ENCODE measurements at places on chromosomes 1 and 21.

GRCh38 chr1:207993477-207994445 is 82.8 kb upstream of the CD34 start:
- DNase-seq = no peak

DNA sequence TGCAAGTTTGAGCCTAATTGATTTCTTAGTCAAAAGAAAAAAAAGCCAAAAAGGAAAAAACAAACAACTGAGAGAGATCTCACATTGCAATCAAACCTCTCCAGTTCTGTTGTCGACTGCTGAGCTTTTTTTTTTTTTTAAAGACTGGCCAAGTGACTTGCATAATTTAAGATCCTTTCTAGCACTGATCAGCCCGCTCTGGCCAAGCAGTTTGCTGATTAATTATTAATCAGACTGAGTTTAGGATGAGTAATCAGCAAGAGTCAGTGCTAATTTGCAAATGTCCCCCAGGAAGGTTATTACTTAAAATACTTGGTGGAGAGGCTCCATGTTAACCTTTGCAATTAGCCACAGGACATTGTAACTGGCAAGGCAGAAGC is 39.3 kb downstream of the HMGB4 start:
- DNase-seq = no peak

GRCh38 chr1:183986941-183987340 is 50.6 kb downstream of the COLGALT2 start:
- no peak for DNase-seq

GRCh38 chr1:186473047-186473446 is 12.1 kb upstream of the PDC start:
- no peak for DNase-seq

- DNase-seq = no peak
These were observed 7.0 kb downstream of the LRRC3 start for GRCh38 chr21:44462086-44462833.

GRCh38 chr1:110620686-110621085 is 14.5 kb upstream of the KCNA2 start:
- DNase-seq = no peak

- no peak for DNase-seq
These were observed 69.5 kb upstream of the ERRFI1 start for GRCh38 chr1:8095584-8095983.

- peak; percentile 6 for DNase-seq
These were observed 30.8 kb downstream of the GORAB start for GRCh38 chr1:170562646-170563338.

DNA sequence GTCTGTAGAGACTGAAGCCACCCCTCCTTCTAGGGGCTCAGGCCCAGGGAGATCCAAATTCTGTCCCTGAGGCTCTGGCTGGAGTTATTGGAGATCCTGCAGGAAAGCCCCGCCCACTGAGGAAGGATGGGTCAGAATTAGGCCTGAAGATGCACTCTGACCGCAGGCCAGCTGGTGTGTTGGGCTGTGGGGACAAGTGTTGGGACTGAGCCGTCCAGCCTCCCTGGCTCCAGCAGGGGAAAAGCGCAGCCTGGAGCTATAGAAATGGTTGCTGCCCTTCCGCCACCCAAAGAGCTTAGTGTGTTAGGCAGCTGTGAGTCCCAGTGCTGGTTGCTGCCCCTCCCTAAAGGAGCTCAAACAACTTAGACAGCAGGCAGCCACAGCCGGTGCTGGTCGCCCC is 33.0 kb upstream of the PRRX1 start:
- no peak for DNase-seq

GRCh38 chr1:60681095-60681860 is 401.1 kb upstream of the NFIA start:
- no peak for DNase-seq

DNA sequence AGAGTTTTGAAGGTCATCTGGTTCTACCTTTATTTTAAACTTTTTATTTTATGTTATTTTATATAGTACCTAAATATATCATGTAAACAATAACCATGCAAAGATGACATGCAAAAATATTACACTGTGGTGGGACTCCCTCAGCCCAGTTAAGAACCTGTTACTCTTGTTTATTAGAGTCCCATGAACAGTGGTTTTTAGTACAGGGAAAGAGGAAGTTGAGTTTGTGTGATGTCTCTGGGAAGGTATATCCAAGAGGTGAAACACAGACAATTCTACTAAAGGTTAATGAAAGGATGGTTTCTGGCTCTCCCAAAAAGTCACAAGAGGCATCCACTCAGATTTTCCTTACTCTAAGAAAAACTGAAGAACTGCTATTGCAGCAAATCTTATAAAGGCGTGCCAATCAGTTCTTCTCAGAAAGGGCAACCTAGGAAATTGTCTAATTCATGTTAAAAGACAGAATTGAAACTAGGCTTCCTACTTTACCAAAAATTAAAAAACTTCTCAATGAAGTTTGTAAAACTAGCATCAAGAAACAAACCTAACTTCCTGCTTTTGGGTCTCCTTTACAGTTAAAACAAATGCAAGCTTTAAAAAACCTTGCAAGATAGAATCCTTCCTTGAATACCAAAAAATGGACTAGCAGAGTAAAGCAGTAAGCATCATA is 19.9 kb downstream of the GFI1 start:
- no peak for DNase-seq

GRCh38 chr1:78834201-78834741 is 172.3 kb downstream of the ADGRL4 start:
- DNase-seq = no peak

DNA sequence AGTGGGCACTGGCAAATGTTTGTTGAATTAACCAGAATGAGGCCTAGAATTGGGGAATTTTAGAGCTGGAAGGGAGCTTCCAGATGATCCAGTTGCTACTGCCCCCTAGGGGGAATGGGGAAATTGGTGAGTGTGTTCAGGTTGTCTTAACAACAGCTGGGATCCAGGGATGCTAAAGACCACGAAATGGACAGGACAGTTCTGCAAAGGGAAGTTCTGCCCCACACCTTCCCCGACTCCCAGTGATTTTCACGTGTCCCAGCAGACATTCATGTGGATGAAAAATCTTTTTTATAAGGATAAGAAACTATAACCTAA is 33.9 kb downstream of the TRIM62 start:
- DNase-seq = peak; percentile 16

DNA sequence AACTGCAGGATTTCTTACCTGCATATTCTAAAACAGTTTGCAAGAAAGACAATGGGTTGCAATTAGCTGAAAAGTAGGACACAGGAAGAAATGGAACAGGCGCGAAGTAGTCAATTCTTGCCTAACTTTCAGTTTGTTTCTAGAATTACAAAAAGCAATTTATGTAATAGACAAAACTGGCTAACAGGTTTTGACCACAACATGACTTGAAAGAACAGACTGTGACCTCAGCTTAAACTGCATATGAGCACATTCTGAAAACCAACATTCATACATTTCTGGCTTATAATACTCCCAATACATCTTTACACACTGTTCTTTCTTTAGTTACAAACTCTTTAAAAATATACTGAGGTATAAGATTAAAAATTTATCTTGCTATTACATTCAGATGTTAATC is 405.9 kb upstream of the B3GALT2 start:
- DNase-seq = peak; percentile 35

DNA sequence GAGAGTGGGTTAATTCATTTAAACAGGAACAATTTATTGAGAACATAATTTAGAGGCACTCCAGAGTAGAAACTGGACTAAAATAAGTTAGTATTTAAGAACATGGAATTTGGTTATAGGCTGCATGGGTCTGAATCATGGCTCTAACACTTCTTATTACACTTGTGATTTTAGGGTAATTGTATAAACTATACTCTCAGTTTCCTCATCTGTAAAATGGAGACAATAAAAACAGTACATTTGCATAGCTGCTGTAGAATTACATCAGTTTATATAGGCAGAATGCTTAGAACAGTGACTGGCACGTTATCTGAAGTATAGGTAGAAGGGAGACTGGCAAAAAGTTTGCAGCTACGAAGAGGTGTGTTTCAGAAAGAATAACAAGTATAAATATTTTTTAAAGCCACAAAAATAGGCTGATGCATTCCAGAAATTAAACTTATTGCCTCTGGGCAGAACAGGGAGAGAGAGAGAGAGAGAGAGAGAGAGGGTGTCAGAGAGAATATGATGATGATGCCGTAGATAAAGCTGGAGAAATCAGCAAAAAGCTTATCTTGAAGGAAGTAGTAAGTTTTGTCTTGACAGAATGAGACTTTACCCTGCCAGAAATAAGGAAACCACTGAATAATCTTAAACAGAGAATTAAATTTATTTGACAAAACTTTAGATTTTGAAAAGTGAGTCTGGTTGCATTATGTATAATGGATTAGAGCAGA is 8.1 kb upstream of the OR6K3 start:
- no peak for DNase-seq

DNA sequence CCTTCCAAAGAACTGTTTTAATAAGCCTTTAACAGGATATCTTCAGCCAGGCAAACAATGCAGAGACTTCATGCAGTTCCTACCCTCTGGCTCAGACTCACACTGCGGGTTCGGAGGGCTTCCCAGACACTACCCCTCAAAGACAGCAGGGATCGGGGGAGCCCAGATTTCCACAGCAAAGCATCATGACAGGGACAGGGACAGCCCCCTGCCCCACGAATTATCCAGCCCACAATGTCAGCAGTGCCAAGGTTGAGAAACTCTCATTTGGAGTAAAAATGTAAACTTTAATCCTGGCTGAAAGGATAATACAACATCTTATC is 20.1 kb downstream of the NPHP4 start:
- no peak for DNase-seq

DNA sequence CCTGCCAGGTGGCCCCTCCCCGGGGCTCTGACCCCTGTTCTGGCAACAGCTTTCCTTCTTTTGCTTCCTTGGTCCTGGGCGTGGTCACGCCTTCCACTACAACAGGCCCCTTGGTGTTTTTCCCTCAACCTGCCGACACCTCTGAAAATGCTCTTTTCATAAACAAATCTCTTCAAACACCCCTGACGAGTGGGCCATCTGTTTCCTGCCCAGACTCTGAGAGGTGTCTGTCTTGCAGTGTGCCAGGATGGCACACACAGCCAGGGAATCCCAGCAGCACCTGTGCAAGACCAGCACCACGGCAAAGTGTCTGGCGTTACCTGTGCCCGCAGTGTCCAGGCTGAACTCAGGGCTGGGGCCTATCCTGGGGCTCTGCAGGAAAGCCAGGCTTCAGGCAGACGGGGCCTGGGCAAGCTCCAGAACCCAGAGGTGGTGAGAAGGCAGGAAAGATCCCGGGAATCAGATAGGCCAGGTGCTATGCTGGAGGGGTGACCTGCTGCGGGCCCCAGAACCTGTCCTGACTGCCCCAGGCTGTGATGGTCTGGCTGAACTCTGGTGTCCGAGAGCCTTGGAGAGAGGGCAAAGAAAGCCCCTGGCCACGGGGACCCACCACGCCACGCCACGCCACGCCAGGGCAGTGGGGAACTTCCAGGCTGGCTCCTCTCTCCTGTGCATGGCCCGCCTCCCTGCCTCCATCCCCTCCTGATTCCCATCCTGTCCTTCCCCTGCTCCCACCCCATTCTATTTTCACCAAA is 88.9 kb downstream of the SIK1 start:
- no peak for DNase-seq

- no peak for DNase-seq
These were observed 55.6 kb downstream of the L1TD1 start for GRCh38 chr1:62250126-62250726.

DNA sequence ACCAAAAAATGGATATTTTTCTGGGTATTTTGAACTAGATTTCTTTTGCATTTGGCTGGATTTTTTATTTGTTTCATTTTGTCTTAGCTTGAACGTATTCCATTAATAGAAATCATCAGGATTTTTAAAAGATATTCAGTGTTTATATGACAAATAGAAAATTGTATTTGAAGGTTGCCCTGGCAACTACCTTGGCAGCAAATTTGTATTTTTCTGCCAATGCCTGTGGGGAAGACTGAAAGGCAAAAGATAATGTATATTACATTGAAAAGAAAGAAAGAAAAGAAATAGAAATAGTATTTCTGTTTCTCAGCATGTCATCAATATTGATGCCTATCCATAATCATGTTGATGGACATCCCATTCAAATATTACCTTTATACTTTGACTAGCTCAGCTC is 16.8 kb downstream of the VCAM1 start:
- no peak for DNase-seq

- peak; percentile 61 for DNase-seq
These were observed 38.6 kb upstream of the COX20 start for GRCh38 chr1:244796719-244797406.

DNA sequence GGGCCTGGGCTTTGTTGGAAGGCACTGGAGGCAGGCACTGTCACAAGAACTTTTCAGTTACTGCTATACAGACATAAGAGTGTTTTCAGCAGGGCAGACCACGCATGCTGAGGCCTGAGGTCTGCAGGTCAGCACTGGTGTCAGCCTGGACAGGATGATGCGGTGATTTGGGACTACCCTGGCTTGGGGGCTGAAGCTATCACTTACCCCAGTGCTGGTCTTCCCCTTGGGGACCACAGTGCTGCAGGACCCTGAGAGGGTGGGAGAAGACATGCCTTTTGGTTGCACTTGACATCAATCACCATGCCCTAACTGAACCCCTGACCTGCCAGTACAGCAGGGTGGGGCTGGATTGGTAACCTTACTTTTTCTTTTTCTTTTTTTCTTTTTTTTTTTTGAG is 9.2 kb downstream of the DMRTB1 start:
- no peak for DNase-seq

DNA sequence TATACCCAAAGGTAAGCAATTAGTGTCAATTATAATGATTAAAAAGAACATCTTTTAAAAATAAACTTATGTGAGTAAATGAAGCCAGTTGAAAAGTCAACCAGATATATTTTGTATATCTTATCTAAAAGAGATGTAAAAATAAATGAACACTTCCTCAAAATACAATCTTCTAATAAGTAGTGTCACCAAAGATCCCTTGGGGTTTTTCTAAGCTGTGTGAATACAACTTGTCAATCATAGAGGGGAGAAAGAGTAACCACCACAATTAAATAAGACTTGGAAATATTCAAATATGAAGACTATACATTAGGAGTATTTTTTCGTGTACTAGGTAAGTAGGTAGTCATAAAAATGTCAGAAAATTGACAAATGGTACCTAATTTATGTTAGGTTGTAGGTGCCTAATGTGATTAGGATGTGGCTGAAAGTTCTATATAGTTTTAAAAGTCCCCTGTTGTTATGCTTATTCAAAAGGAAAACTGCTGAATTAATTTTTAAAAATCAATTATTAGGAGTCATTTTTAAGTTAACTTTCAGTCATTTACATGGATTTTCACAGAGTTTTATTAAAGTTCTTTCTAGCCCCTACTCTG is 72.6 kb downstream of the RASAL2 start:
- DNase-seq = no peak

- no peak for DNase-seq
These were observed 283.1 kb downstream of the GRIK1 start for GRCh38 chr21:29656504-29657239.

GRCh38 chr1:41045740-41046139 is 24.2 kb upstream of the SLFNL1 start:
- DNase-seq = no peak

- no peak for DNase-seq
These were observed 1240.7 kb downstream of the BRINP3 start for GRCh38 chr1:189237008-189237407.

GRCh38 chr1:162070825-162071224 is 1.3 kb downstream of the NOS1AP start:
- no peak for DNase-seq

GRCh38 chr1:62142496-62142895 is 52.2 kb upstream of the L1TD1 start:
- no peak for DNase-seq
